ENCODE measurements at places on chromosomes 2 and 18. TPM values are rescaled to one million over a fixed set of nuclear protein-coding genes. Genes with fewer than 3 reads are reported as not detected.

DNA sequence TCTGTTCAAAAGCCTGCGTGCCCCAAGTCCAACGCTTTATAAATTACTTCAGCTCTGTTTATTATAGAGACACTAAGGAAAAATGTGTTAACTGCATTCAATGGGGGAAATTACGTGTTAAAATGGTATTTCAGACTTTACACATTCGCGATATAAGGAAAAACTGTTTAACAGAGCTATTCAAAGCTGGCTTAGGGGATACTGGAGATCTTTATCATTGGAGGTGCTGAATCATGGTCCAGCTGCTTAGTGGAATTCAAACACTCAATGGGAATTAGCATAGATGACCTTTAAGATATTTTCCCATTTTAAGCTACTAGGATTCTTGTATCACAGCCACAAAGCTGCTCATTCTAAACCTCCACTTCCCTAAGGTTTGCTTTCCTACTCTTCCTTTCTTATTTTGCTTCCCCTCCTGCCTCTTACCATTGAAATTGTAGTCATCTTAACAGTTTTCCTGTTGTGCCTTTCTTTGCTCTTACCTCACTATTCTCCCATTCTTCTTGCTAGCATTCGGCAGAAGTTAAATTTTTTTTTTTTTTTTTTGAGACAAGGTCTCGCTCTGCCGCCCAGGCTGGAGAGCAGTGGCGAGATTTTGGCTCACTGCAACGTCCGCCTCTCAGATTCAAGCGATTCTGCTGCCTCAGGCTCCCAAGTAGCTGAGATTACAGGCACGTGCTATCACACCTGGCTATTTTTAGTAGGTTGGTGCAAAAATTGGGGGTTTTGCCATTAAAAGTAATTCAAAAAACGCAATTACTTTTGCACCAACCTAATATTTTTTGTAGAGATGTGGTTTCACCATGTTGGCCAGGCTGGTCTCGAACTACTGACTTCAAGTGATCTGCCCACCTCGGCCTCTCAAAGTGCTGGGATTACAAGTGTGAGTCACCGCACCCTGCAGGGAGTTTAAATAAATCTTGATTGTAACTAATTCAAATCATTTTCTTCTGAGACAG is 6.5 kb downstream of the SULT6B1 start:
- DNase-seq = no peak

The LHCGR gene
- 1.7 TPM for total RNA-seq

The FSIP2 gene
- 0.29 TPM for total RNA-seq

The CCDC150 gene
- 1.3 TPM for total RNA-seq

GRCh38 chr2:201072201-201072530 is 365 bp downstream of the NDUFB3 start:
- no peak for DNase-seq

The DYSF gene
- total RNA-seq = 54.1 TPM

DNA sequence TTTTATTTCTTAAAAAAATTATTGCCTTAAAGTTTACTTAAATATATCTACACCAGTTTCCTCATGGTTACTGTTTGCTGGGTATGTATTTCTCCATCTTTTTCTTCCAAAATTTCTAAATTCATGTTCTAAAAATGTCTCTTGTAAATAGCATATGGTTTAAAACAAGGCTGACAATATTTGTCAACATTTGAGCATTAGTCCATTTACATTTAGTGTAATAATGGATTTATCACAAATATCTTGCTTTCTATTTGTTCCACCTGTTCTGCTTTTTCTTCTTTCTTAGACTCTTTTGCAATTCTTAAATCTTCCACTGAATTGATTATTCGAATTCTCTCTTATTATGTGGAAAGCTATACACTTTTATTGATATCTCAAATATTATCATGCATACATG is 87.7 kb upstream of the SMAD7 start:
- DNase-seq = no peak

The HK2 gene
- 46.2 TPM for total RNA-seq

DNA sequence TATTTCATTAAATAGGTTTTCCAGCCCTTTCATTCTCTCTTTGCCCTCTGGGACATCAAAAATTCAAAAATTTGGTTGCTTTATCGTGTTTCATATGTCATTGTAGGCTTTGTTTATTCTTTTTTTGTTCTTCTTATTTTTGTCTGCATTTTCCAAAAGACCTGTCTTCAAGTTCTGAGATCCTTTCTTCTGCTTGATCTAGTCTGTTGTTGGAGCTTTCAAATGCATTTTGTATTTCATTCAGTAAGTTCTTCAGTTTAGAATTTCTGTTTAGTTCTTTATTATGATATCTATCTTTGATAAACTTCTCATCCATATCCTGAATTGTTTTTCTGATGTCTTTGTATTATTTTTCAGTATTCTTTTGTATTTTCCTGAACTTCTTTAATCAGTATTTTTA is 123.6 kb downstream of the XRCC5 start:
- no peak for DNase-seq

- no peak for DNase-seq
Observed at GRCh38 chr2:31525876-31526275, 54.9 kb downstream of the SRD5A2 start.

The DNAJC27 gene
- 10.5 TPM for total RNA-seq

DNA sequence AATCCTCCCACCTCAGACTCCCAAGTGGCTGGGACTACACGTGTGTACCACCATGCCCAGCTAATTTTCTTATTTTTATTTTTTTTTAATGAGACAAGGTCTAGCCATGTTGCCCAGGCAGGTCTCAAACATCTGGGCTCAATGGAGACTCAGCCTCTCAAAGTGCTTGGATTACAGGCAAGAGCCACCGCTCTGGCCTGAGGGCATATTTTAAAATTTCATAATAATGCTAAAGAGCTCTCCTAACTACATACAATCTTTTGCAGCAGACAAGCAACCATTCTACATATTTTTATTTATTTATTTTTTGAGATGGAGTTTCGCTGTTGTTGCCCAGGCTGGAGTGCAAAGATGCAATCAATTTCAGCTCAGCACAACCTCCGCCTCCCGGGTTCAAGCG is 207.0 kb downstream of the RAB3GAP1 start:
- no peak for DNase-seq

- no peak for DNase-seq
Observed at GRCh38 chr2:232103140-232103737, 141.7 kb downstream of the DIS3L2 start.

GRCh38 chr18:54161267-54161666 is 63.2 kb downstream of the MBD2 start:
- no peak for DNase-seq

GRCh38 chr2:96866586-96866985 is 3.3 kb downstream of the SEMA4C start:
- no peak for DNase-seq

The AOX1 gene
- total RNA-seq = 220 TPM

- DNase-seq = no peak
Observed at GRCh38 chr2:218998414-218999002, 5.3 kb upstream of the CRYBA2 start.

GRCh38 chr2:145723872-145724271 is 1204.0 kb upstream of the ZEB2 start:
- no peak for DNase-seq

The MAP3K19 gene
- not detected for total RNA-seq

DNA sequence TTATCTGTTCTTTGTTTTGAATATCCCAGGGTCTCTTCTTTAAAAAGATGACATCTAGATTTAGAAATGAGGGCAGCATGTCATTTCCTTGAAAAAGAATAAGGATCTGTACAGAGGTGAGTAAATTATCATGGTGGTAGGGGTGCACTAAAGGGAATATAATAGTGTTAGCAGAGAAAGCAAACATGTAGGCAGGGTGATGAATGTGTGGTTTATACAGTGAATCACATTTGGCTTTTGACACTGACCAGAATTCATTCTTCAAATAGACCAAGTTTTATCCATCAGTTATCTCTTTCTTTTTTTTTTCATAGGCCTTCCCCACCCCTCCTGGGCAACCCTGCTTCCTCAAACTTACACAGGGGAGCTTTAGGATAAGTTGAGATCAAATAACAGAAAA is 184.5 kb upstream of the LRP1B start:
- DNase-seq = no peak

DNA sequence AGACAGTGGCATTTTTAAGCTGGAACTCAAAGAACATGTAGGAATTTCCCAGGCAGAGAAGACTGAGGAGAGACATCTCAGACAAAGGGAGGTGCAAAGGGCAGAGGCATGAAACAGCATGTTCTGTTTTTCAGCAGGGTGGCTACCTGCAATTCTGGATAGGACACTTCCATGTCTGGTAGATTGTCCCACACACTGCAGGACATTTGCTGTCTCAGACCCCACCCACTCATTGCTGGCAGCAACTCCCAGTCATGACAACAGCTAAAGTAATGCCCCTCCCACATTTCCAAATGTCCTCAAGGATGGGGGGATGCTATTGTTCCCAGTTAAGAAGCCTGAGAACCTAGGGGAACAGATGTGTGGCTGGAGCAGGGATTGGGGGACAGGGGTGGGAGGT is 40.8 kb downstream of the ANKRD44 start:
- no peak for DNase-seq

The CYS1 gene
- 0.80 TPM for total RNA-seq

The ABCG5 gene
- total RNA-seq = not detected

- DNase-seq = no peak
Observed at GRCh38 chr2:63052411-63053080, 1.9 kb downstream of the OTX1 start.

DNA sequence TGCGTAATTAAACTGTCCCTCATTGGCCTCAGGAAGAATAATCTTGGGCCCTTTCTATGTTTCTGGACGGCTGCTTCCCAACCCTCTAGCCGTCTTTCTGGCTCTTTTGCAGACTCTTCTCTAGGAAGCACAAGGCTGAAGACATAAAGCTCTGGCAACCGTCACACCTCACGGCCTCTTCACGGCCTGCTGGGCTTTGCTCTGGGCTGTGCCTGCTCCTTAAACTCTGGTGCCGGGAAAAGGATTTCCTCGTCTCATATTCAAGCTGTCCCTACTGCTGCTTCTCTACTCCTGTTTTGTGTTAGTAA is 36.0 kb upstream of the WIPF1 start:
- DNase-seq = no peak

GRCh38 chr2:36459725-36460137 is 104.2 kb downstream of the CRIM1 start:
- DNase-seq = no peak

GRCh38 chr2:54090521-54091117 is 24.8 kb upstream of the ACYP2 start:
- DNase-seq = no peak

- no peak for DNase-seq
Observed at GRCh38 chr18:27942706-27943105, 234.2 kb downstream of the CDH2 start.

The C2orf72 gene
- total RNA-seq = not detected

The AKAIN1 gene
- not detected for total RNA-seq

The PAX3 gene
- not detected for total RNA-seq

DNA sequence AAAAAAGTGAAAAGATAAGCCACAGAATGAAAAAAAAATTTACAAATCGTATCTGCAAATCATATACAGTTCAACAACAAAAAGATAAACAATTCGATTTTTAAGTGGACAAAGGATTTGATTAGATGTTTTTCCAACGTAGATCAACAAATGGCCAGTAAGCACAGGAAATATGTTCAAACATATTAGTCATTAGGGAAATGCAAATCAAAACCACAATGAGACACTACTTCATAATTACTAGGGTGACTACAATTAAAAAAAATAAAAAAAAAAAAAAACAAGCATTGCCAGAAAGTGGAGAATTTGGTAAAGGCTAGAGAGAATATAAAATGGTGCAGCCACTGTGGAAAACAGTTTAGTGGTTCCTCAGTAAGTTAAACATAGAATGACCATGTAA is 38.3 kb upstream of the RNU4ATAC start:
- DNase-seq = no peak

GRCh38 chr18:75125382-75126331 is 83.3 kb downstream of the PTGR3 start:
- DNase-seq = peak; percentile 80

DNA sequence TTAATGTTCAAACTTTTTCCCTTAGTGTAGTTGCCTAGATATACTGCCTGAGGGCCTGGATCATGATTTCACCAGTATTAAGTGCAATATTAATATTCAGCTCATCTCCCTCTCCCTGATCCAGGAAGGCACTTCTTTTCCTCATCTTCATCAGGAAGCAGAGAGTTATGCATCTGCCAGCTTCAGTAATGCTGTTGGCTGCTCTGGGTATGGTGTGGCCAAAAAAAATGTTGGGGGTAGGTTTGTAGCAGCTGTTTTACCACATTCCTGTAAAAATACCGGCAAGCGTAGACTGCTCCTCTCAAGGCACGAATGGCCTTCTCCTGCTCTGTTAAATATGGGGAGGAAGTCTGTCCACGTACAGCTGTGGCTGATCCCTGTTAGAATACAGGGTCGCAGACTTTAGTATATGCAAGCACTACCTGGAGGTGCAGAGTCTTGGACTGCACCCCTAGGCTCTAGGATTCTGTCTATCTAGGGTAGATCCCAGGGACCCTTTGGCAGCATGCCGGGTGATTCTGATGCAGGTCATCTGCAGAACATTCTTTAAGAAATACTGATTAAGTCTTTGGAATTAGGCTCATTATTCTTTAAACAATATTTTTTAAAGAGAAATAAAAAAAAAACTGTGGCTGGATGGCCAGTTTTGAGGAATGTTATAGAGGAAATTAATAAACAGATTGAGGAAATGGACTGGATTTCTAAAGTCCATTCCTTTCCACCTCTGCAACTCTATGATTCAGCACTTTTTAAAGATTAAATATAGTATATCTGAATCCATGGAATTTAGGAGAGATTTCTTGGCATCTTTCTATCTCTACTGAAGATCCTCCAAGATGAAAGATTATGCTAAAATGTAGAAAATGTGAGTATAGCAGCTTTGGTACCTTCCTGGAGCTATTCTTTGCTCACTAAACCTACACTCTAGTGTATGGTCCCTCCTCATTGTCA is 21.0 kb upstream of the GLS start:
- no peak for DNase-seq

The SLC9A4 gene
- not detected for total RNA-seq

The DNAH7 gene
- 0.45 TPM for total RNA-seq

The RNU2-63P gene
- total RNA-seq = 7.5 TPM

The GPAT2 gene
- 9.0 TPM for total RNA-seq

The BMP10 gene
- not detected for total RNA-seq

- DNase-seq = no peak
Observed at GRCh38 chr2:173090276-173090877, 14.7 kb downstream of the MAP3K20 start.
